ENCODE measurements at places on chromosomes 3 and 15.
A peak's percentile ranks its signal among the peaks of the same experiment; 100 is the strongest.

- DNase-seq: no peak
These were observed 331.0 kb upstream of the LRRFIP2 start for GRCh38 chr3:37505415-37505814.

GRCh38 chr15:57298843-57299550, 77.3 kb upstream of the CGNL1 start:
- DNase-seq: no peak

DNA sequence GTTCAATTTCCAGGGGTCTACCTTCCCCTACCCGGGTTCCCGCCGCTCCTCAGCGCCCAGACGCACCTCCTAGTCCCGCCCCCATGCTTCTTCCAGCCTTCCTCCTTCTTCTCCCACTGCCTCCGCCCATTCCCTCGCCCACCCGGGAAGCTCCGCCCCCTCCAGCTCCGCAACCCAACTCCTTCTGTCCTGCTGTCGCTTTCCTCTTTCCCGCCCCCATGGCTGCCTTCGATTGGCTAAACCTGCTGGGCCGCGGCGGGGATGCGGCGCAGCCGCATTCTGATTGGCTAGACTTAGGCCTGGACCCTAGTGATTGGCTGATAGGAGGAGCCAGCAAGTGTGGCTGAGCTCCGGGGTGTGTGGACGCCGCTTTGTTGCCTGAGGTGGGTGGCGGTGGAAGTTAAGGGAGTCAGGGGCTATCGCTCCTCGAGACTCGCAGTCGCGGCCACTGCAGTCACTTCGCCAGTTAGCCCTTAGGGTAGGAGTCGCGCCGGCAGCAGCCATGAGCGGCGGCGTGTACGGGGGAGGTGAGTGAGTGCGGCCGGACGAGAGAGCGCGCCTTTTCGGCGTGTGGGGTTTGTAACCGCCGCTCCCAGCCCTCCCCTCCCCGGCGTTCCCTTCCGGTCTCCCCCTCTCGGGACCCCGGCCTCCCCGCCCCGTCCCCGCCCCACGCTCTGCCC, at the start of gene ACTL6A:
Gene ACTL6A, plus strand, starts transcription at position 336 of the 680 bp plus-strand sequence. Its CDS starts 167 bp downstream, at position 503.
- peak; percentile 99 for DNase-seq

GRCh38 chr3:9013782-9014563, 50.7 kb upstream of the RAD18 start:
- no peak for DNase-seq

GRCh38 chr3:98733053-98733811, 29.9 kb upstream of the ST3GAL6 start:
- no peak for DNase-seq

- no peak for DNase-seq
These were observed 147.9 kb upstream of the DPH6 start for GRCh38 chr15:35693886-35694285.

DNA sequence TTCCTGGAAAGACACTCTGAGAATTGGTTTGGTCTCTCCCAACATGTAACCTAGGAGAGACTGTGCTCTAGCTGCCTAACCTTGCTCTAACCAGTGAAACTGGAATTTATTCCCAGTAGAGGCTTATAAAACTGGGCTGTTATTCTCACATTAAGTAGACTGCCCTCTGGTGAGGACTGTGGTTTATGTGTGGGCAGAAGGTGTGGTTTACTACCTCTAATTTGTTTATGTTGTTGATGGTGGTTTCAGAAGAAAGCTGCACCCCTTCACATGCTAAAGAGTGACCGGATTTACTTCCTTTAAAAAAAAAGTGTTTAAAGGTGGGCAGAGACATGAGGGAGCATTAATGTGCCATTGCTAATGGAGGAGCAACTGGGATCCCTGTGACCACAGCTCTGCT, 273.2 kb downstream of the MECOM start:
- DNase-seq: no peak

DNA sequence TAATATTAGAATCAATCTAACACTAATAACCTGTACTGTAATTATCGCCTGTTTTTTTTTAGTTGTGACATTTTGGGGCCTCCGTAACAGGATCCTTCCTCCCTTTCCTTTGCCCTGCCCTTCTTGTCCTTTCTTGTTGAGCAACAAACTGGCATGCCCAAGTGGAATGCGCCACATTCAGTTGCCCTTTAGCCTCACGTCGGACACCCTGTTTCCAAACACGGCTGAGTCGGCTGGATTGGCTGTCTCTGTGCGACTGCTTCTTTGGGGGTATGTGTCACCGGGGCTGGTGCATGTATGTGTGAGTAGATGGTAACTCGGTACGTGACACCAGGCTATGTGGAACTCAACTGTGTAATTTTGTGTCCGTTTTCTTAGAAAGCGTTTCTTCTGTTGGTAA, 24.1 kb downstream of the TRAK1 start:
- no peak for DNase-seq

DNA sequence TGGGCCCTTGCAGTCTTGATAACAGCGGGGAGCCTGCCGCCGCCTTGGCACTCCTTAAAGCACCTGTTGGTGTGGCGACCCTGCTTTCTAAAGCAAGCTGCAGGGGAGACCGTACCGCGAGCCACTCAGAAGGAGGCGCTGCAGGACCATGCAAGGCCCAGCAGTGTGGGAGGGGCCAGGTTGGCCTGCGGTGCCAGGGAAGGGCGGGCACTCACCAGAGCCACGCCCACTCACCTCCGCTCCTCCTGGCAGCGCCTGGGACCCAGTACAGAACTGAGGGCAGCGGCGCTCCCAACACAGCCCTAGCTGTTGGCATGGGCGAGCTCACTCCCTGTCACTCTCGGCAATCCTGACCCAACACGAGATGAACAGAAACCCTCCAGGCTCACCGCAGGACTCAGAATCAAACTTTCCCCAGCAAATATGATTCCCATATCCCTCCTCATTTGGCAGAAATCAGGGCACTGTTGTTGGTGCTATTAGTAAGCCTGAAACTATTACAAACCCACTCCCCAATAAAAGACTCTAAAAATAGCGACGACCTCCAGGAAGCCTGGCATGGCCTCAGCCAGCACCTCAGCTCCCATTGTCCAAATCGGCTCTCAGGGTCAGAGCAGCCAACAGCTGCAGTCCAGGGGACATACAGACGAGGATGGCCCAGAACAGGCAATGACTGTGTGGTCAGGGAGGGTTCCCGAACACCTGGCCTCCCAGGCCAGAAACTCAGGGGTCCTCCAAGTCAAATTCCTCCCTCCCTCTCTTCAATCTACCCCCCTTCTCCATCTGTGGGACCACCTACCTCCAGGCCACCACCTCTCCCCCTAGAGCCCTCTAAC, 77.2 kb downstream of the TBC1D2B start:
- no peak for DNase-seq

Measured in NCI-H1417 treated with DMSO at 0.1 percent for 48 hours (cell line).